Cardiac septum (tissue), 1 donor: ENCODE measurements at places on chromosomes 5 and 9.

DNA sequence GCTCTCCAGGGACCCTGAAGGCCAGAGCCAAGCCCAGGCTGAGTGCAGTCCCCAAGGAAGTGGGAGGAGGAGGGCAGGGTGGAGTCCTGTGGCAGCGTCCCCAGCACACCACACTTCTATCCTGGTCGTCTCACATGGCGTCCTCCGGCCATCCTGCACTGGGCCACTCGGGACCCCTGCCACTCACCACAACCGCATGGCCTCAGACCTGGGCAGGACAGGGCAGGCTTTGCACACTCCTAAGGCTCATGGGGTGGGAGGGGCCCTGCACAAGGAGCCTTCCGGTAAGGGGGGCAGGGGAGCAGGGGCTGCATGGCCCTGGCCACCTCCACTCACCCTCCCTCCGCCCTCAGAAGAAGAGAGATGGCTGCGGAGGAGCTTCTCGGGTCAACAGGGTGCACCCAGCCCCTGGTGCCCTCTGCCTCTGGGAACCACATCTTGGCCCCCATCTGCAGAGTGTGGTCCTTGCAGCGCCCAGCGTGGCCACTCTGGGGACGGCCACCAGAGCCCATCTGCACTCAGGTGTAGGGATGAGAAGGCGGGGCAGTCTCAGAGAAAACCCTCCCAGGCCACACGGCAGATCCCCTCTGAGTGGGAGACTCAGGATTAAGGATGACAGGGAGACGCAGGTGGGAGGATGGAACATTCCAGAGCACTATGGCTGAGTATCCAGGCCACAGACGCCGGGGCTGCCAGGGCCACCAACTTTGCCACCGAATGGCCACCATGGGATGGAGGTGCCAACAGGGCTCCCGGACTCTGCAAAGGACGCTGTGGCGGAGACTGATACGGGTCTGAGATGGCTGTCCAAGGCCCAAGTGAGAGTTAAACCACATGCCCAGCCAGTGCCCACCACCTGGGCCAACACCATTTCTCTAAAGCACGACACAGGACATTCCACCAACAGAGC, 7.6 kb downstream of the TPPP start:
- DNase-seq: peak; percentile 71

- DNase-seq: no peak
Measured at GRCh38 chr9:126933334-126933980, 18.9 kb downstream of the RALGPS1 start.

- no peak for DNase-seq
Measured at GRCh38 chr5:178479261-178479660, 110.9 kb downstream of the COL23A1 start.

GRCh38 chr5:321726-322251, 275 bp downstream of the AHRR start:
- no peak for DNase-seq

DNA sequence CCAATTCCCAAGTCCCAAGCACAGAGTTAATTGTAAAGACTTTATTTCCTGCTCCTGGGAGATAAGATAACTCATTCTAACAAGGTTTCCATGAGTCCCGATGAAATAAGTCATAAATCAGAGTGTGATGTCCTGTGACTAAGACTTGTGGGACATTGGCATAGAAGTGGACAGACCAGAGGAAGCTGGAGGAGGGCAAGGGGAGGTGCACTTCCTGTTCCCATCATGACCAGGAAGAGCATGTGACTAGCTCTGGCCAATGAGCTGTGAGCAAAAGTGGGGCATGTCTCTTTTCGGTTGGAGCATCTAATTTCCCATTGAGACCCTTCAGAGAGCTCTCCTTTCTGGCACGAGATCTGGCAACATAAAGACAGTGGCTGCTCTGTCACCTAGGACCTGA, 100.4 kb downstream of the ZNF354C start:
- no peak for DNase-seq

DNA sequence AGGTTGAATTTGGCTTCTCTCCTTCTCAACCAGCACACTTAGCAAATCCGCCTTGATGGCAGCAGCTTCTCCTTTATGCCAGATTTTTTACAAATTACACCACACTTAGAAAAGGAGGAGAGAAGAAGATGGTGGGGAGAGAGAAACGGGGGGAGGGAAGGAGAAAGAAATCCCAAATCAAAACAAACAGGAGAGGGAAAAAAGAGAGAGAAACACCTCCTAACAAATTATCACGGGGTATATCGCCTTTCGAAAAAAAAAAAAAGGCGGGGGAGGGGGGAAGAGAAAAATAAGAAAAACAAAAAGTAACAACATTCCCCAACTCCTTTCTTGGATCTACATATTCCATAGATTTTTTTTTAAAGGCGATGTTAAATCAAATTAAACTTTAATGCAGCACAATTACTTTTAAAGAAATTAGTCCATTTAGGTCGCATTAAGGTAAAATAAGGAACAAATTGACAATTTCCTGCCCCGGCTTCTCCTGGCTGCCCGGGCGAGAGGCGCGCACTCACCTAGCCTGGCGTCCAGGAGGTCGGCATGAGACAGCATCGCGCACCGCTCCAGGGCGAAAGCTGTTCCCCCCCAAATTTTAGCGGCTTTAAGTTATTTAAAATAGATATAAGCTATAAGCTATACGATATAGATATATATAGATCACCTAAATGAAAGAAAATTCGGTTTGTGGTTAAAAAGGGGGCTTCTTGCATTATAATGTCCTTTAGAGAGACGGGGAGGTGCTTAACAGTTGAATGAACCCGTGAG, at the start of gene OTP:
Gene OTP (minus strand): TSS at position 716 of the 765 bp plus-strand sequence. CDS start 164 bp downstream, at position 552.
- no peak for DNase-seq

DNA sequence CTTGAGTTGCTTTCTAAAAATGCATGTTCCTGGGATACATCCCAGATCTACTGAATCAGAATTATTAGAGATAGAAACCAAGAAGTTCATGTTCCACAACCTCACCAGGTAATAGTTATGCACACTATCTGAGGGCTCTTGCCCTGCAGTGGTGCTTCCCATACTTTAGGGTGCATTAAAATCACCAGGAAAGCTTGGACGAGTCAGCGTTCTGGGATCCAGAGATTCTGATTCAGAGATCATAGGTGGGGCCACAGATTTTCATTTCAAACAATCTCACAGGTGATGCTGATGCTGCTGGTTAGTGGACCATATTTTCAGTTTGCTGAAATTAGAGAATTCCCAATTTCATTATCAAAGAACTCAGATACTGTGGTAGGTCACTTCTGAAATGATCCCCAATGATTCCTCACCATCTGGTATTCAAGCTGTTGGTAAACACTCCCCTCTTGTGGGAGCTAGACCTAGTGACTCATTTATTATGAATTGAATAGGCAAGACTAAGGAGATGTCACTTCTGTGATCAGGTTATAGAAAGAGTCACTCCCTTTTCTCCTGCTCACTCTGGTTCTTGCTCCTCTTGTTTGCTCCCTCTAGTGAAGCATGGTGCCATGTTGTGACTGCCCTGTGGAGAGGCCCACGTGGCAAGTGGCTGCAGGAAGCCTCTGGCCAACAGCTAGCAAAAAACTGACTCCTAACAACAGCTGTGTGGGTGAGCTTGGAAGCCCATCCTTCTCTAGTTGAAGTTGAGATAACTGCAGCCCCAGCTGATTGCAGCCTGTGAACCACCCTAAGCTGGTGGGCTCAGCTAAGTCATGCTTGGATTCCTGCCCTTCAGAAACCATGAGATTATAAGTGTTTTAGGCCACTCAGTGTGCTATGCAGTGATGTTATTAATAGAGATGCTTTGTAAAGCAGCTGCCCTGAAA, 59.8 kb downstream of the SH3TC2 start:
- DNase-seq: no peak

DNA sequence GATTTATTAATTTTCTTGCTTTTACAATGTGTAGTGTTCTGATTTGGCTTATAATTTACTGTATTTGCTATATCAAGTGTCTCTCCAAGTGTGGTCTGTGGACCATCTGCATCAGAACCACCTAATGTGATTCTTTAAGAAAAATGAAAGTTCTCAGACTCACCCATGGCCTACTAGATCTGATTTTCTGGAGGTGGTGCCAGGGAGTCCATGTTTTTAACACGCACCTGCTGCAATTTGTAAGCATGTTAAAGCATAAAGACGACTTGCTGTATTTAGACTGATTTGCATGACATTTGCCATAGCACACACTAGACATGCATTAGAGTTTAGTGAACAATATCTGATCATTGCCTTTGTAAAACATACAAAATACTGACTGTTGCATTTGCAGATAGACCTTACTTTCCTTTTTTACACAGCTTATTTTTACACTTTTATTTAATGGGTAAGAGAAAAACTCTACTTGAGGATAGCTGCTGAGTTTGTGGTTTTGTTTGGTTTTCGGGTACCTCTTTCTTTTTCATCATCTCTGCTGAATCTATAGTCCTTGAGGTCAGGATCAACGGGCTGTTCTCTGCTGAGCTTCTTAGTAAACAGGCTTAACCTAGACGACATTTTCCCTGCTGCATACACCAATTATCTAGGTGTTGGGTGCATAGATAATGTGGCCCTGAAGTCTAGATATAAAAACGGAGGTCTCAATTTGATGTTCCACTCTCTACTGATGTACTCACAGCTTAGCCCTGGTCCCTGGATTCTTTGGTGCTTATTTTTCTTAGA, 138.0 kb upstream of the ZNF366 start:
- no peak for DNase-seq

DNA sequence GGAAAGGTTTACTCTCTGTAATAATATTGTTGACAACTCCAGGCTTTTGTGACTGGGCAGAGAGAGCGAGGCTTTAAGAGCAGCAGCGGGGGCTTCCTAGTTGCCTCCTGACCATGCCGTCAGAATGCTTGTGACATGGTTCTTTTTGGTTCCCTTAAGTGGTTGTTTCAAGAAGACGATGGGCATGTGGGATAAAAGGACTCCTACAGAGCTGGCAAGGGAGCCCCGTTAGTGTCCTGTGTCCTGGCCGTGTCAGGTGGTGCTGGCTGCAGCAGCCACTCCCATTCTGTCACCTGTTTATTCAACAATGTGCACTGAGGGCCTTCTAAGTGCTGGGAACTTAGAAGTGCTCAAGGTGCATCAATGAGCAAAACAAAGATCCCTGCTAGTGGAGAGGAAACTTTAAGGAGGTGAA, 19.7 kb downstream of the LCP2 start:
- no peak for DNase-seq

GRCh38 chr5:140488914-140489313, 58.5 kb upstream of the EIF4EBP3 start:
- no peak for DNase-seq

DNA sequence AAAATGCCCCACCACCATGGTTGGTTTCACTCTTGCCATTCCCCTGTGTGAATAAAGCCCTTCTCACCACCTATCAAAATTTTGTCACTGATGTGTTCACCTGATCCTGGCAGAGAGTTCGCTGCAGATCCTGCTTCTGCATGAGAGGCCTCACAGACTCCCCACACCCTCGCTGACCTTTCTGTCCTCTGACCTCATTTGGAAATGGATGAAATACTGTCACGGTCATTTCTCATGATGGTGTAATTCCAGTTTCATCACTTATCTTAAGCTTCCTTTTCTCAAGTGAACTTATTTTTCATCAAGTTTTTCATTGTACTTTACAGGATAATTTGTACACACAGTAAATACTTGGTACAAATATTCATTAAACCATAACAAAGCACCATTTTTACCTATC, 131.3 kb downstream of the FRMD3 start:
- DNase-seq: no peak

DNA sequence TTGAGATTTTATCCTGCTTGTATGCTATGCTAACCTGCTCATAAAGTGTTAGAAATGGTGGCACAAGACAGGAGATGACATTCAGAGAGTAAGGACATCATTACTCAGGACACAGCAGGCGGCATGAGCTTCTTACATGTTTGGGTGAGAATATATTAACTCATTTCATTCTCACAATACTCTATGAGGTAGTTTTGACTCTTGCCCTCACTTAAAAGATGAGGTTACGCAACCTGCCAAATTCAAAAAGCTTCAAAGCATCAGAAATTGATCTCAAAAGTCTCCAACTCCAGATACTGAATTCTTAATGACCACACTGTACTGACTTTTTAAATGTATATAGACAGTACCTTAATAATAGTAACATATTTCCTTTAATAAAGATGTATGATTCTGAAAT, 60.8 kb downstream of the CDH18 start:
- no peak for DNase-seq

DNA sequence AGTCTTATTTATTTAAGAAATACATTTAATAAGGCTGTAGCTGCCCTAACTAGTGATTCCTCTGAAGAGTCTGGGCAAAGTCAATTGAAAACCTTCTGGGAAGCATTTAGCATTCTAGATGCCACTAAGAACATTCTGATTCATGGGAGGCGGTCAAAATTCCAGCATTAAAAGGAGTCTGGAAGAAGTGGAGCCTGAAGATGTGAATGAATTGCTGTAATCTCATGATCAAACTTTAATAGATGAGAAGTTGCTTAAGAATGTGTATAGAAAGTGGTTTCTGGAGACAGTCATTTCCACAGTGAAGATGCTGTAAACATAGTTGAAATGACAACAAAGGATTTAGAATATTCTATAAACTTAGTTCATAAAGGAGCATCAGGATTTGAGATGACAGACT, 61.4 kb downstream of the WDR41 start:
- no peak for DNase-seq

- no peak for DNase-seq
Measured at GRCh38 chr9:126375386-126375785, 48.8 kb downstream of the MVB12B start.

GRCh38 chr9:110541950-110542349, 37.6 kb downstream of the SVEP1 start:
- no peak for DNase-seq

- no peak for DNase-seq
Measured at GRCh38 chr9:91166796-91167366, 194.8 kb downstream of the AUH start.

DNA sequence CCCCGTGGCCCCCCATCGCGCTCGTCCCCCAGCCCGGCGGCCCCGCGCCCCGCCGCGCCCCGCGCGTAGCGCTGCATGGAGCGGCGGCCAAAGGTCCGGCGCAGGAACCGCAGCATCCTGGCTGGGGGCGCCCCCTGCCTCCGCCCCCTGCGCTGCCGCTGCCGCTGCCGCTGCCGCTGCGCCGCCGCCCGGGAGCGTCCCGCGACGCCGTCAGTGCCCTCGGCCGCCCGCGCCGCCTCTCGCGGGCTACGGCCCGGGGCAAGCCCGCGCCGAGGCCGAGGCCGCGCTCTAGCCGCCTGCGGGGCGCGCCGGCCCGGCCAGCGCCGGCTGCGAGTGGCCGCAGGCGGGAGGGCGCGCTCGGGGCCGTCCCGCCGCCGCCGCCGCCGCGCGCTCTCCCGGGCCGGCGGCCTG, 523 bp downstream of the EPB41L4B start:
- no peak for DNase-seq

GRCh38 chr9:125464591-125465385, 203.2 kb downstream of the GAPVD1 start:
- no peak for DNase-seq

- DNase-seq: no peak
Measured at GRCh38 chr9:85408494-85408893, 333.3 kb downstream of the AGTPBP1 start.

DNA sequence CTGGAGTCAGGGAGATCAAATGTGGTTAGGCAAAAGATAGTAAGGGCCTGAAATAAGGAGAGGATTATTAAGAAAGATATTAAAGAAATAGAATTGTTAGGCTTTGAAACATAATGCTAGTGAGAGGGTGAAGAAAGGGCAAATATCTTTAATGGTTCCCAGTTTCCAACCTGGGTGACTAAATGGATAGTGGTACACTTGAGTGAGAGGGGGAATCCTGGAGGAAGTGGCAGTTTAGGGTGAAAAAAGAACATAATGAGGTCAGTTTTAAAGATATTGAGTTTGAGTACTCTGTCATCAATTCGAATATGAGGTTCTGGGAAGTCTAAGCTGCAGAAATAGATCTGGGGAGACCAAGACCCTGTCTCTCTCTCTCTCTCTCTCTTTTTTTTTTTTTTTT, 18.9 kb downstream of the DNAI1 start:
- DNase-seq: no peak

- no peak for DNase-seq
Measured at GRCh38 chr5:147063943-147064342, 170.9 kb upstream of the STK32A start.
